CD4-positive, alpha-beta T cell treated with Interleukin-15 for 4 hours (primary cell): ENCODE measurements at places on chromosomes 1 and 21.

GRCh38 chr1:156896490-156897033 is 3.0 kb downstream of the PEAR1 start:
- DNase-seq, result no peak

- DNase-seq, result no peak
Observed at GRCh38 chr1:5973771-5974170, 18.5 kb downstream of the NPHP4 start.

DNA sequence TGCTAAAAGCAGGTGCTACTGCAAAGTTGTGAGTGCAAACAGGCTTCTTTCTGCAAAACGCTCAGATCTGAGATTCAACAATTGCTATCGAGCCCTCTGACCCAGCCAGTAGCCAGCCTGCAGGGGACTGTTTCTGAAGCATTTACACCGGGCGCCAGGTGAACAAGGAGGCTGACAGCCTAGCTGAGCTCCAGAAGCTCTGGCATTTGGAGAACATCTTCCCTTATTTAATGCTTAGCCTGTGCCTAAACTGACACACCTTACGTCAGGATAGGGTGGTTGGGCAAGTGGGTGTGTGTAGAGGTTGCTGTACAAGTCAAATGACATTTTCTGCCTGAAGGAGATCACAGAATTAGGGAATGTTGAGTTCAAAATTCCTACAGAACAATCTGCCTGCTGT is 15.8 kb upstream of the PLA2G2C start:
- no peak for DNase-seq

DNA sequence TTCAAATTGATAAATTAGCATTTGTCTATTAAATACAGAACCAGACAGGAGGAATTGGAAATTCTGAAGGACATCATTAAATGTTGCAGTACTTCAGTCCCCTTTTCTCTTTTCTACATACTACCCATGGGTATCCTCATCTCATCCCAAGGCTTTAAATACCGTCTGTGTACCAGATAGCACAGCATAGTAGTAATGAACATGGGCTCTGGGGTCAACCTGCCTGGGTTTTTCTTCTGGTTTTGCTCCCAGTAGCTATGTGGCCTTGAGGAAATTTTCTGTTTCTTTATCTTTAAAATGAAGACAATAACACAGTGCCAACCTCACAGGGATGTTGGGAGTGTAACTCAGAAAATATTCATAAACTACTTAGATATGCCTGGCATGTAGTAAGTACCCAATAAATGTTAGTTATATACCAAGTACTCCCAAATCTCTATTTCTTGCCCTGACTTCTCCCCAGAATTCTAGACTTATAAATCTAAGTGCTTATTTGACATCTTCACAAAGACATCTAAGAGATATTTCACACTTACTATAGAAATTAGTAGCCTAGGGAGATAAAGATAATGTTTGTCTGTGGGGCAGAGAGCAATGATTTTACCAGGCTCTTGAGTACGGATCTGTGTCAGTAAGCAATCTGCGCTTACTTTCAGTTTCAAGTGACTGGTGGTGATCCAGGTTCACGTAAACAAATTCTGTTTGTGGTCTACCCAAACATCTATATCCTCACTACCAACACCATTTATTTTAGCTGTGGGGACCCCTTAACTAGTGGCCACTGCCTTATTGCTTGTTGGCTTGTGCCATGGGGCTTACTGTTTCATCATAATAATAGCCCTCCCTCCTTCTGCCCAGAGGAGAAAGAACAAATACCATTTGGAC is 37.3 kb downstream of the VANGL2 start:
- DNase-seq, result peak; percentile 60

- DNase-seq, result no peak
Observed at GRCh38 chr1:208614610-208615009, 370.4 kb upstream of the PLXNA2 start.

DNA sequence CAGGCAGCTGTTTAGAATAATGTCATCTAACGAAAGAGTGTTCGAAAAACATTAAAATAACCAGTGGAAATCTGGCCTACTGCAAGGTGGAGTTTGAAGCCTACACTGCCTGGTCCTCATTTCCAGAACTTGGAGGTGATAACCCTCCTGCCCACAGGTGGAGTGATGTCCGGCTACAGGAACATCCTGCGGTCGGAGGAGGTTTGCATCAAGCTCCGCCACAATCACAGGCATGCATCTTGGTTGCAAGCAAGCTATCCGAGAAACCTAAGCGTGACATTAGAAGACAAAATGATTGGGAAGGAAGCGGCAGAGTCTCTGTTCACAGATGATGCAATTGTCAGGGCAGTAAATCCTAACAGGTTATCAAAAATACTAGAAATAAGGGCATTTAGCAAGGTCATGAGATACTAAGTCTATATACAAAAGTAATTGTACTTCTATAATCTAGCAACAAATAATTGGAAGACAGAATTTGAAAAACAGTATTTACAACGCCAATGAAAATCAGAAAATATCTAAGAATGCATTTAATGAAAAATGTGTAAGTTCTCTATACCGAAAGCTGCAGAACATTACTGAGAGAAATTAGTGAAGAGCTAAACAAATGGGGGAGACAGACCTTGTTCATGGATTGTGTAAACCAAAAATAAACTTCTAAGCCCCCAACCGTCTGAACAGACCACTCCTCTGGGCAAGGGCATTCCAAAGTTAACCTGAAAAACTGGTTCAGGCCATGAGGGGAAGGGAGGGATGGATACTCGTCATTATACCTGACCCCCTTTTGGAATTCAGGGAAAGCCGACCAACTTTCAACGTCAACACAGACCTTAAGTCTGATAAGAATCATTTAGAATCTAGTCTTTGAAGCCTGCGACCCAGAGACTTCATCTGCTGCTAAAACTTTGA is 4.7 kb upstream of the SLC19A1 start:
- no peak for DNase-seq

DNA sequence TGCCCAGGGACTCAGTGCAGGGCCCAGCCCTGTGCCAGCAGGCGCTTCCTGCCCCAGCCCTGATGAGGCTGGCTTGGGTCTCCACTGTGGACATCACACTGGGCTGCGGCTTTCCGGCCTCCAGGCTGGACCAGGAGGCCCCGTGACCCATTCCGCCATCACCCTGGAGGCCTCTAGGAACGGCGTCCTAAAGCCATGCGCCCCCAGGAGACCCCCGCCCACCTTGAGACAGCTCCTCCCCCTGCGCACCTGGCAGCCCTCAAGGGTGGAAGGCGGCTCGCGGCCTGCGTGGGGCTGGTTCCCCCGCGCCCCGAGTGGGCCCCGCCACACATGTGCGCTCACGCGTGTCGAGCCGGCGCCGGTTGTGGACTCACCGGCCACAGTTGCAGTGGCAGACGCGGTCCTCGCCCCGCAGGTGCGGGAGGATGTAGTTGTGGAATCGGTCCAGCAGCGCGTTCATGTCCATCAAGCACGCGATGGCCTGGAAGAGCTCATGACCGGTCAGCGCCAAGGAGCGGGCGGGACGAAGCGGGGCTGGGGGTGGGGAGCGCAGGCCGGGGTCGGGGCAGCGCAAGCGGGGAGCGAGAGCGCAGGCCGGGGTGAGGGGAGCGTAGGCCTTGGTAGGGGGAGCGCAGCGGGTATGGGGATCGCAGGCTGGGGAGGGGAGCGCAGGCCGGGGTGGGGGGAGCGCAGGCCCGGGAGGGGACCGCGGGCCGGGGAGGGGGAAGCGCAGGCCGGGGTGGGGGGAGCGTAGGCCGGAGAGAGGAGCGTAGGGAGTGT is 924 bp downstream of the TMEM240 start:
- DNase-seq, result no peak

DNA sequence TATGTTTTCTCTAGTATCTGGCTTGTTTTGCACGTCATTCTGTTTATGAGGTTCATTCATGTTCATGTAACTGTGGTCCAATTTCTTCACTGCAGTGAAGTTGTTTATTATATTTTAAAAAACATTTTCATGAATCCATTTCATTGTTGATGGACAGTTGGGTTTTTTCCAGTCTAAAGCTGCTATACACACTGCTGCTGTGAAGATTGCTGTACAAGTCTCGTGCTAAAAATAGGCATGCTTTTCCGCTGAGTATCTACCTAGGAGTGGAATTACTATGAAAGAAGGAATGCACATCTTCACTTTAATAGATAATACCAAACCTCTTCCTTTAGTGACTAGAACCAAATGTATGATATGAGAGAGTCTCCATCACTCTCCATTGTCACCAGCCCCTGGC is 49.0 kb upstream of the ETS2 start:
- no peak for DNase-seq

- DNase-seq, result no peak
Observed at GRCh38 chr1:55131801-55132200, 83.4 kb downstream of the USP24 start.

DNA sequence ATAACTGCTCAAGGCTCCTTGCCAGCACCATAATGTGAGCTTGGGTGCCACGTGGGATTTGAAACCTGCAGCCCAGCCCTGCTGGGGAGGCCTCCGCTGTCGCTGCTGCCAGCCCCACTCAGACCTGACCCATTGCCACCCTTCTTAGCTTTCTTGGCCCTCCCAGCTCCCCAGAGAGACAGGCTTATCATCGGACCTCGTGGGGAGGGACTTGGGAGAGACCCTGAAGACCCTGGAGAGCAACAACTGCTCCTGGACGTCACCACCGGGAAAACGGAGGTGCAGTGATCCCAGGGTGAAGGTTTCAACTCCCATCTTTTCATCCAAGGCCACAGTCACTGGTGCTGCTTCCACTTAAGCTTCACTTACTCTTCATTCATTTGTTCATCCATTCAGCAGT is 596.1 kb downstream of the PTPRU start:
- no peak for DNase-seq

DNA sequence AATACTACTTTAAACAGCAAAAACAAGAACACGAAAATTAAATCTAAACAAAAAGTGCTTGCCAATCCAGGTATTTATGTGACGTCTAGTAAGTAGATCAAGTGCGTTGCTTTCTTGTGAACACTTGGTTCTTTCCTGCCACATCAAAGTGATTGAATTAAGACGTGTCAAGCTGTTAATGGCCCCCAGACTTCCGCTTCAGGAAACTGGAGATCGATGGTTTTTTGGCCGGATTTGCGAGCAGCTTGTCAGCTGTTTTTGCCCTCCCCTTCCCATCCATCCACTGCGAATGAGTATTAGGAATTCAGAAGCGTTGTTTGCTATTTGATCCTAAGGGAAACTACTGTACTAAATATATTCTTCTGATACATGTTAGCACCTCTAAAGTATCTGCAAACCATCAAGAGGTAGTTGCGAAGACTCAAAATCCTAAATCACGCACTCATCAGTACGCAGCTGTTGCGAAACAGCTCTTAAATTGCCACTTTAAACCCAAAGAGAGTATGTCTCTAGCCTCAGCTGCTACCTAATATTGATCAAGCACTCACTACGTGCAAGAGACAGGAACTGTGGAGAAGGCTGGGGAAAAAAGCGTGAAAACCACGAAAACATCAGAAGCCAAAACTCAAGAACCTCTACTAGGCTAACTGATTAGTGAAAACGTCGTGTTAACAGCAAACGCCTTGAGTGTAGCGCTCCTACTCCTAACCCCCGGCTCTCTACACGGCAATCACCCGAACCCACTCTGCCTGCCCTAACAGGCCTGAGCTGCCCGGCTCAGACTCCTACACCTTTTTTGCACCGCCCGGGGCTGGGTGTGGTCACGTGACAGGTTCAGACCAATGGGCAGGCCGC is 473 bp upstream of the BRDT start:
- peak; percentile 63 for DNase-seq

- DNase-seq, result no peak
Observed at GRCh38 chr21:16476056-16476825, 746.5 kb downstream of the USP25 start.

DNA sequence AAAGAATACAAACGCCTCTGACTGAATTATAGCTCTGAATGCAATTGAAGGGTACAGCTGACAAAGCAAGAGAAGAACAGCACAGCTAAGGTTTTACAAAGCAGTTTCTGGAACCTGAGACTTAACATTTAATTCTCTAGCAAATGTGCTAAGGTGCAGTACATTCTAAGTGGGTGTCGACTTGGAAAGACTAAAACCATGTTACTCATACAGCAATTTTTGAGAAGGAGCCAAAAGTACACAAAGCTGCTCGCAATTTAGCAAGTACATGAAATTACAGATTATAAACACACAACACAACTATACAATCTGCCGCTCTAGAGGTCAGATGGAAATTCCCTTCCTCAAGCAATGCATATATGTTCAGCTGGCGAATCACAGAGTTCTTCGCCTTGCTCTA is 121.9 kb downstream of the TIAM1 start:
- DNase-seq, result no peak

GRCh38 chr1:37290718-37291117 is 183.7 kb upstream of the ZC3H12A start:
- DNase-seq, result no peak

- no peak for DNase-seq
Observed at GRCh38 chr1:2053217-2053616, 3.0 kb downstream of the PRKCZ start.

DNA sequence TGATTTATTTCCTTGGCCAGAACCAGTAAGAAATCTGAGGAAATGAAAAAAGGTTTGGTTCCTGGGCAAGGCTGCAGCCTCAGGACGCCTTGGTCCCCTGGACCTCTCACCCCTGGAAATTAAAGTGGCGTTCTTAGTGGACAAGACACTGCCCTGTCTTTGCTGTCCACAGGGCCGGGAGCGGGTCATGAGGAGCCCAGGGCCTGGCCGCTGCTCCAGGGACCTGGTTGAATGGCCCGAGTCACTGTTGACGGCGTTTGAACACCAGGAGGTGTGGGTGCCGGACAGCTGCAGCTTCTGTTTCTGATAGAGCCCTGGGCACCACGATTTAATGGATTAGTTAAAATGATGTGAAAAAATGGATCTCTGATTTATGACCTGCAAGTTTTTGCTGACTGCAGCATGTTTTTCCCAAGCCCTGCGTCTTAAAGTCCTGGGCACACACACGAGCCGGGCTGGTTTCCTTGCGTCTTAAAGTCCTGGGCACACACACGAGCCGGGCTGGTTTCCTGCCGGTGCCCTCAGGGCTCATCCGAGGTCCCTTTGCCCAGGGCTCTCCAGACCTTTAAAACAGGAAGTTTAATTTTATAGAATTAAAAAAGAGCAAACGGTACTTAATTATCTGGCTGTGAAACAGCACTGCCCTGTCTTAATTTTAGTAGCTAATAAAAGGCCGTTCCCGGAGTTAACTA is 74.1 kb upstream of the ACTRT2 start:
- no peak for DNase-seq

GRCh38 chr1:232568331-232568852 is 61.5 kb downstream of the SIPA1L2 start:
- no peak for DNase-seq

GRCh38 chr1:225754940-225755641 is 22.5 kb upstream of the SRP9 start:
- DNase-seq, result no peak

GRCh38 chr1:180501865-180502360 is 464 bp downstream of the ACBD6 start:
- DNase-seq, result no peak

DNA sequence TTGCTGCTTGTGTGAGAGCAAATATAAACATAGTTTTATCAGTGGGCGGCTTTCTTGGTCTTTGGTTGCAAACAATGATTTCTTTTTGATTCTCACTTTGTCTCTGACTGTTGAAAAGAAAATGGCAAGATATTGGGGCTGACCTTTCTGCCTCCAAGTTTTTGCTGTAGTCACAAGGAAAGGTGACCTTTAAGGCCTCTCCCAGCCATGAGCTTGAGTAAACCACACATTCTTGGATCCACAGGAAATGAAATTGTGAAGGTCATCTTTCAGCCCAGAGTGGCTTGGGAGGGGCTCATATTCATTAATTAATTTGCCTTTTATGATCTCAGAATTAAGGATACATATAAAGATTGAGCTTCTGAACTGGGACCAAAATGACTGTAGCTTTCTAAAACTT is 241.6 kb downstream of the BACH1 start:
- no peak for DNase-seq

GRCh38 chr1:18572022-18572880 is 58.4 kb upstream of the PAX7 start:
- DNase-seq, result no peak

- DNase-seq, result no peak
Observed at GRCh38 chr1:11414926-11415538, 63.9 kb upstream of the DISP3 start.
